ENCODE measurements at places on chromosomes 1 and 21.

DNA sequence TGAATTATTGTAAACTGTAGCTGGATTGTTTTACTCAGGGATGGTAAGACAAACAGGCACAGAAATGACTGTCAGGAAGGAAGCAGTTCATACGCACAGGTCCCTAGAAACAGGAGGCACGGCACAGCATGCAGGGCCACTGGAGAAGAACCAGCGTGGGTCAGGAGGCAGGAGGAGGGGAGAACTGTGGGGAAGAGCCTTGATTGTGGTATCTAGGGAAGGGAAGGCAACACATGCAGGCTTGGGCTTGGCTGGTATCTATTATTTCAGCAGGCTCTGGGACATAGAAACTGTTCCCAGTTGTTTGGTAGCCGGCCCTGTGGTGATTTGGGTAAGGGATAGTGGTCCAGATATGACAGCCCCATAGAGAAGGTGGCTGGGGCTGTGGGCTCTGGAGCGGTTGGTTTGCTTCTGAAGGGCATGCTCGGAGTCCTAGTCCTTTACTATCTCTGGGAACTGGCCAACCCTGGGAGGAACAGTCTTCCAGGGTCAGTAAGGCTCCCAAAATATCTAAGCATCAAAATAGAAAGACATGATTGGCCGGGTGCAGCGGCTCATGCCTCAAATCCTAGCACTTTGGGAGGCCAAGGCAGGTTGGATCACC lies 43.1 kb upstream of the CCSAP start:
- no peak for DNase-seq

DNA sequence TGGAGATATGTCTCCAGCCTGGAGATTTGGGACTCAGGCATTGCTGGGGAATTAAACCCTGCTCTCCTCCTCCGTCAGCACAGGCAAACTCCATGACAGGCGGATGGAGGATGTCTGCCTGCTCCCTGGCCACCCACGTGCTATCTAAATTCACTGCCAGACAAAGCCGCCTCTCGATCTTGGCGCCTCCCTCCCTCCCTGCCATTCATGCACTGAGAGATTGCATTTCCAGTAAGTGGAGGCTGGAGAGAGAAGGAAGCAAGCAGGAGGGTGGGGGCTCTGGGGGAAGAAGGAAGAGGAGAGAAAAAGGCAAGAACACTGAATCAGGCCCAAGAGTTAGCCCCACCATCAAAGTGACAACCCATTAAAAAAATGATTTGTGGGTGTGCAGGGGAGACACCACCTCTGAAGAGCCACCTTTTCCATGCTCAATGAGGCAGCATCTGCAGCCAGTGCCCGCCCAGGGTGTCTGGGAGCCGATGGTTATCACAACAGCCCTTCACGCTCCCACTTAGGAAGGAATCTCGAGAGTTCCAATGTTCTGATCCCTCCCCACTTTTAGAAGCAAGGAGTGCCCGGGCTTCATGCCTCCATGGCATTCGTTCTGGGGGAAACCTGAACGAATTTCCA lies 183.0 kb downstream of the HIVEP3 start:
- no peak for DNase-seq

DNA sequence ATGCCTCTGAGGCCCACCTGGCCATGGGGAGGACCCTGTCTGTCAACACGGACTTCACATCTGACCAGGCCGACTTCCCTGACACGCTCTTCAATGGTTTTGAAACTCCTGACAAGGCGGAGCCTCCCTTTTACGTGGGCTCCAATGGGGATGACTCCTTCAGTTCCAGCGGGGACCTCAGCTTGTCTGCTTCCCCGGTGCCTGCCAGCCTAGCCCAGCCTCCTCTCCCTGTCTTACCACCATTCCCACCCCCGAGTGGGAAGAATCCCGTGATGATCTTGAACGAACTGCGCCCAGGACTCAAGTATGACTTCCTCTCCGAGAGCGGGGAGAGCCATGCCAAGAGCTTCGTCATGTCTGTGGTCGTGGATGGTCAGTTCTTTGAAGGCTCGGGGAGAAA lies 101.8 kb downstream of the ADARB1 start:
- DNase-seq, result no peak

- no peak for DNase-seq
These were observed 20.7 kb upstream of the POFUT2 start for GRCh38 chr21:45308194-45309068.

DNA sequence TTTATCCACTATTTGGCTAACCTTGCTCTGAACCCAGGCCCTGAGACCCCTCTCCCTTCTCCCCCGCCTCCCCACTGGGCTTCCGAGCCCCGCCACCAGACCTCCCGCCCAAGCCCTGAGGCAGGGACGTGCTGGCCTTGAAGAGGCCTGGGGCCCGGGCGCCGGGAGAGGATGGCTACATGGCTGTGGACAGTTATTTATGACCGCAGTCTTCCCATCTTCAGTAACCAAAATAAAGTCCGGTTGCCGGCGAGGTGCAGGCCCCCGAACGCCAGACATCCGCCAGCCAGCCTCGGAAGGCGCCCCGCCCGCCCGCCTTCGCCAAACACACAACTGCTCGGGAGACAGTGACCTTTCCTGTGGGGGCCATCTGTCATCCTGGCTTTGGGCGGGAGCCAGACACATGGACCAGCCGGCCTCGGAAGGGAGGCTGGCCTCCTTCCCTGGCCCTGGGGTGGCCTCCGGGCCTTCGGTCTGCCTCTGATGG lies 69.0 kb downstream of the DHRS3 start:
- DNase-seq, result no peak

GRCh38 chr1:168179438-168180147 lies 831 bp downstream of the TIPRL start:
- no peak for DNase-seq

- DNase-seq, result peak; percentile 55
These were observed 248.6 kb downstream of the DNM3 start for GRCh38 chr1:172089768-172090510.

GRCh38 chr1:48683839-48684238 lies 92.9 kb downstream of the BEND5 start:
- DNase-seq, result no peak

- DNase-seq, result no peak
These were observed 289.7 kb downstream of the HHAT start for GRCh38 chr1:210618369-210618768.

GRCh38 chr1:7505094-7505770 lies 265.9 kb upstream of the VAMP3 start:
- DNase-seq, result no peak

GRCh38 chr1:12230549-12231275 lies 882 bp downstream of the VPS13D start:
- DNase-seq, result no peak

- no peak for DNase-seq
These were observed 45.6 kb downstream of the ZNF281 start for GRCh38 chr1:200364091-200364759.

DNA sequence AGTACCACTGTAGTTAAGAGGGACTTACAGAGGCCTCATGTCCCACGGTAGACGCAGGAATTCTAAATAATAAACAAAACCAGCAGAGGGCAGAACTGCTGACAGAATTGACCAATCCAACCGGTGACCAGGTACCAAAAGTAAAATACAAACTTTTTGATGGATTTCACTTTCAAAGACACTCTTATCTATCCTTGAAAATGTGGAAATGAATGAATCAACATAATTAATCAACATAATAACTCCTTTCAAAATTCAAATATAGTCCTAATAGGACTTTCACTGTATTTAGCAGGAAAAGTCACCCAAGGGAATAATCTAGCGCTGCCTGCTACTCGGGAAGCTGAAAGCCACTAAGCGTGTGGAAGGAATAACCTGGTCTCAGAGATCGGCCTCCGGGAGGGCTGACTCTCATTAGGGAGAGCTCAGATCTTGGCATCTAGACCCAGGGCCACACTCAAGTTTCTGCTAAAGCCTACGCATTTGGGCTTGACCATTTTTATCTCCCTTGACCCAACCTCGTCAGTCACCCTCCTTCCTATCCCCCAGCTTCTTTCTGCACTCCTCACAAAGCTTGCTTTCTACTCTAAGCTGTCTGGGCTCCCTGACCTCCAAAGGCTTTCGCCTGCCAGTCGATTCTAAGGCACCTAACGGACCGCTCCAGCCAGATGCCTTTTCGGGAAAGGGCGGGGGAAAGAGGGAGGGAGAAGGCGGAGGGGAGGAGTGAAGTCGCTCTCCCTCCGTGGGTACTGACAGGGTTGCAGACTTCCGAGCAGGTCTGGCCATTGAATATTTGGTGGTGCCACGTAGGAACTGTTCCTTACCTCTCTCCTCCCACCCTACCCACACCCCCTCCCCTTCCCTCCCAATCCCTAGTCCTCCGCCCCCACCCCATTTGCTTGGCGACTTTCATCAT lies 1.6 kb downstream of the COL11A1 start:
- no peak for DNase-seq

DNA sequence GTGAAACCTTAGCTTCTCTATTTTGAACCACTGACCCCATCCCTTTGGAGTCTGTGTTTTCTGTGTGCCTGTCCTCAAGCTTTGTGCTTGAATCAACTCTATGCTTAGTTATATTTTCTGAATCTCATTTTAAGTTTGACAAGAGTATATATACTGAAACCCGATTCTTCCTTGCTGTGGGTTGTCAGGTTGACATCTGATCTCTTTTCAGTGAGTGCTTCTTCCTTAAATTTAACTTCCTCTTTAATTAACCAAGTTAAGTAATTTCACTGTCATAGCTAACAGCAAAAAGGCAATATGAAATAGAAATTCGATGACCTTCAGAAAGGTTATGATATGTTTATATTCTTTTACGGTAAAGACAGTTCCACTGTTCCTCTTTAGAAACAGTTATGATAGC lies 69.4 kb downstream of the C1orf21 start:
- no peak for DNase-seq

- no peak for DNase-seq
These were observed 29.6 kb downstream of the MATN1 start for GRCh38 chr1:30693822-30694221.

DNA sequence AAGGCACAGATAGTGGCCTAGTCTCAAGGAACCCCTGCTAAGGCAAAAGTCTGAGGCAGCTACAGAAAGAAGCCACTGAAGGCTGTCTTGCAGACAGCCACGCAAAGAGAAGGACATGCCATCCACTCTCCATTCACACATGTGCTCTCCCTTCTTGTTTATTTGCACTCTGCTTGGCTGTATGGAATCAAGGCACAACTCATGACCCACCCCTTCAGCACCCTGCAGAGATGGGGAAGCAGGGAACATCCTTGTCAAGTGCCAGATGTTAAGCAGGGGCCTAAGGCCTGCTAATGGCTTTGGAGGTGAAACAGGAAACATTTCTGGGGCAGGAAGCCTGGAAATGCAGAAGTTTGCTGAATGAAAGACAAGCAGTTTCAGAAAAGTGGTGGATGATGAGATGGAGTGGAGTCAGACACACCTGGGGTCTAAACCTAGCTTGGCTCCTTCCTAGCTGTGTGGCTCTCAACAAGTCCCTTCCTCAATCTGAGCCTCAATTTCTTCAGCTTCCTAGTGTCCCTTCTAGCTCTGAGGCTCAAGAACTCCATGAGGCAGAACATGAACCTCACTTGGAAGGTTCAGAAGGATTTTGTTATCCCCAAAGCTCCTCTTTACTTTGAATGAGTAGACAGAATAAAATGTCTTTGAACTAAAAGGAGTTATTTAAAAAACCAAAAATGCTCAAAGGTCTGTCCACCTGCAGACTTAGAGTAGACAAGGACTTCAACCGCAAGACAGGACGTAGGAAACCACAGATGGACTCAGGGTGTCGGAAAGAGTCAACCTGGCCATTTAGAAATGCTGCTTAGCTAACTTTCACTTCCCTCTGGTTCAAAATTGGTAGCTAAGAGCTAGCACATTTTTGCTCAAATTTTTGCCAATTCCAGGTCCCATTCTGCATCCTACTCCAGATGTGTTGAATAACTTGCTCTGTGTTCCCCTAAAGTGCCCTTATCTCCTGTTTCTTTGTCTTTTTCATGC lies 283.1 kb downstream of the PLPP3 start:
- DNase-seq, result no peak

- DNase-seq, result peak; percentile 29
These were observed 809 bp downstream of the SYT11 start for GRCh38 chr1:155859881-155860871.

DNA sequence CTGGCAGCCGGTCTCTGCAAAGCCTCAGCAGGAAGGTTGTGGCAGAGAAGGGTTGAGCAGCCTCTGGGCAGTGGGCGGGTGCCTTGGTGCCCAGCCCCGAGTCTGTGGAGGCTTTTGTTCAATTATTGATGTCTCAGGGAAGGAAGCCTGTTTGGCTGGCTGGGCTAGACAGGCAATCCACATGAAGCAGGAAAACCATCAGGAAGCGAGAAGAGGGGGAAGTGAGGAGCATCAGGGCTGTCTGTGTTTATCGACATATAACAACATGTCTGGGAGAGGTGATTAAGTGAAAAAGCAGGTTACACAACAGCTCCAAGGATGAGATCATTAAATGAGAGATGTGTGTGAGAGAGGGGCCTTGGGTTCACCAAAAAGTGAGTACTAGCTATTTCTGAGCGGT lies 105.4 kb downstream of the UBE2U start:
- no peak for DNase-seq

DNA sequence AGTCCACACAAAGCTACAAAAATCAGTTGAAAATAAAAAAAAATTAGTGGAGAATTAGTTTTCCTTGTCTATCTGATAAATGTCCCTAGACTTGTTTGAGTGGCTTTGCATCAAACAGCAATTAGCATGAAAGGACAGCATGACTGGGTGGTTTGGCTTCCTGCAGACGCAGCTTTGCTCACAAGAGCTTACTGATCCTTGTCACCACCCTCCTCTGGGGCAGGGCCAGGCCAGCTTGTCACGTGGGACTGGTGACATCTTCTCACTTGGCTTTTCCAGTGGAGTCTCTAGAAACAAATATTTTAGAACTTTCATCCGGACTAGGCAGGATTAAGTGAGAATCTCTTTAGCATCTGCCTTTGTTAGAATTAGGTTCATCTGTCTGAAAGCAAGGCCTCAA lies 76.0 kb upstream of the OLIG2 start:
- DNase-seq, result no peak

GRCh38 chr1:186793582-186793927 lies 35.2 kb upstream of the PLA2G4A start:
- DNase-seq, result no peak

DNA sequence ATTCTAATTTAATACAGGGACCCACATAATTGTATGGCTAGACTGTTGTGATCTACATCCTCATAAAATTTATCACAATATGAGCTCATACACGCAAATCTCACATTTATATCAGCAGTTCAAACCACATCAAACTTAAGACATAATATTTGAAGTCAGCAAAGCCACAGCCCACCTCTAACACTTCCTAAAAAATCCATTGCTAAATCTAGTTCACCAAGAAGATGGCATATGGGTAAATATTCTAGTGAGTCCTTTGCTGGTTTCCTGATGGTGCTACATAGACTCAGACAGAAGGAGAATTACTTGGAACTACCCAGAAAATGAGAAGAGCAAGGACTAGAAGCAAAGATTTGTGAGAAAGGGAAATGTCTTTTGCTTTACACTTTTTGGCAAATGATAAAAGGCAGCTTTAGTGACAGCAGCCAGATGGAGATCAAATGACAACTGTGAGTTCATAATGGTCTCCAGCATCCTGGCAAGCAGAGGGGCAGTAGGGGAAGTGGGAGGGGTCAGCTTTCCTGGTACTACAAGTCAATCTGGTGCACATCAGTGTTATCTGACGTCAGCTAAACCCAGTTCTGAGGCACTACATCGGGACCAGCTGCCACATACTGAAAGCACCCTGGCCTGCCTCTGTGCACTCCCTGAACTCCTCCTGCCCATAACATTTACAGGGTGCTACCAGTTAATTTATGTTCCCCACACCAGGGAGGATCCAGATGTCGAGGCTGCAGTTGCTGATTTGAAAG lies 10.6 kb upstream of the GADD45A start:
- no peak for DNase-seq

Measured in memory B cell (primary cell).